ENCODE measurements at places on chromosomes 5 and 9.

DNA sequence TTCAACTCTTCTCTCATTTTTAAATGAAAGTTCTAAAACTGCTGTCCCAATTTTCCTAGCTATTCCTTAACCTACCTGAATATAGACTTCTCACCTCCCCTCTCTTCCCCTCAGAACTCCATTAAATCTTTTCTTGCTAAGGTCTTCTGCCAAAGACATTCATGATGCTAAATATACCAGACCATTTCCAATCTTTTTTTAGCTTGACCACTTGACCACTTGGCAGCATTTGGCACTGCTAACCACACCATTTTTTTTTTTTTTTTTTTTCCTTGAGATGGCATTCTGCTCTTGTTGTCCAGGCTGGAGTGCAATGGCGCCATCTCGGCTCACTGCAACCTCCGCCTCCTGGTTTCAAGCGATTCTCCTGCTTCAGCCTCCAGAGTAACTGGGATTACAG is 3.6 kb upstream of the ZNF131 start:
- DNase-seq, result no peak

DNA sequence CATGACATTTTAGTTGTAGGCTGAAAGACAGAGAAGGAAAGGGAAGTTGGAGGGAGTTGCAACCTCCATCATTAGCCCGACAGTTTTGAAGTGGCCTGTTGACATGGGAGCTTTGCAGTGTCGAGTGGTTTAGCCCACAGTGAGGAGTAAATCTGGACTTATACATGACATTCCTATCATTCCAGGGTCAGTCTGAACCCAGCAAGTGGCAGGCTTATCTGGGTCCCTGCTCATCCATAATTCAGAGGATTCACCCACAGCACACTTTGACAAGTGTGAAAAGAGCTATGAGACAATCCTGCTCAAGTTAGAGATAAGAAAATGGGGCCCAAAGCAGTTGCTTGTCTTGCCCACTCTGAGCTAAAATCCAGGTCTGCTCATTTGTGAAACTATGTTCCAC is 8.4 kb upstream of the TNC start:
- no peak for DNase-seq

GRCh38 chr5:113321276-113321675 is 113.5 kb downstream of the TSSK1B start:
- no peak for DNase-seq

DNA sequence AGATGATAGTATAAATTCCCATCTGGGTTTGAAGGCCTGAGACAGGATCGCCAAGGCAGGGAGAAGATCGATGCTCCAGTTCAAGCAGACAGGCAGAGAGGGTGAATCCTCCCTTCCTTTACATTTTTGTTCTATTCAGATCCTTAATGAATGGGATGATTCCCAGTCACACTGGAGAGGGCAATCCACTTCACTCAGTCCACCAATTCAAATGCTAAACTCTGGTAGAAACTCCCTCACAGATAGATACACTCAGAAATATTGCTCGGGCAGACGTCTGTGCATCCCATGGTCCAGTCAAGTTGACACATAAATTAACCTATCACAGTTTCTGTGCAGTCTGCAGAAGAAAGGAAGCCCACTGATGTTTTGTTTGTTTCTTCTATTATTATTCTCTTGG is 193.1 kb upstream of the ZNF462 start:
- no peak for DNase-seq

- DNase-seq, result no peak
These were observed 549.4 kb downstream of the LRRC70 start for GRCh38 chr5:63128018-63128417.

GRCh38 chr5:54820346-54821134 is 164.9 kb downstream of the ESM1 start:
- no peak for DNase-seq

DNA sequence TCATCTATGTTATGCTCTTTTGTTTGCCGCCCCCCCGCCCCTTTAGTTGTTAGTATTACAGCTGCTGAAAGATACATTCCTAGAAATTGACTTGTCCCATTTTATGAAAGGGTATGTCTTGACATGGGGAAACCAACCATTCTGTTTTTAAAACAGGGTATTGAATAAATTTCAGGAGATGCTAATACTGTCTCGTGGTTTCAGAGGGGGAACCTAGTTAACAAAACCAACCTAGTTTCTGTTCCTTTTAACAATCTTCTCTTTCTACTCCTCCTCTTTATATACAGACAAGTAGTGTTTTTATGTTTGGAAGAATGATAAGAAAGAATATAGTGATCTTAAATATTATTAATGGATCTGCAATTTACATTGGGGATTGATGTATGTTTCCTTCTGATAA is 3.5 kb downstream of the PIP5K1B start:
- no peak for DNase-seq

- no peak for DNase-seq
These were observed 73.5 kb downstream of the PPP2R2B start for GRCh38 chr5:146805081-146805480.

- DNase-seq, result no peak
These were observed 66.9 kb downstream of the DCP2 start for GRCh38 chr5:113043491-113043931.

- DNase-seq, result no peak
These were observed 93.4 kb downstream of the PLK2 start for GRCh38 chr5:58366461-58366860.

Data from AG04449 (cell line).